Naive thymus-derived CD8-positive, alpha-beta T cell (primary cell): ENCODE measurements at places on chromosomes 7 and 10.

DNA sequence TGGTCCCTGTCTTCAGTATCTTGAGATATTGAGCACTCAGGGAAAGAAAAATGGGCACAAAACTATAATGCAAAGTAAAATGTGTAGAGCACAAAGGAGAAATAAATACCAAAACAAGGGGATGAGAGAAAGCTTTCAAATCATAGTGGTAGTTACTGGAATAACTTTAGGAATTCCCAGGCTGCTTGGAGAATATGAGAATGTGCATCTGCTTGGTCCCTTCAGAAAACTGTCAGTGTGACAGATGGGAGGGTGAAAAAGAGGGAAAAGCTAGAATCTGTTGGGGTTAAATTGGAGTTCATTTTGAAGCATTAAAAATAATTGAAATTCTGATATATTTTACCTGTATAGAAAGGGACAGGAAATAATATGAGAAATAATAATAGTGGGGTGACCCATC, 15.3 kb downstream of the ST7 start:
- DNase-seq: no peak

- DNase-seq: no peak
Observed at GRCh38 chr7:121003986-121004685, 15.6 kb downstream of the CPED1 start.

GRCh38 chr10:9331583-9332008, 1277.1 kb downstream of the GATA3 start:
- DNase-seq: no peak

- no peak for DNase-seq
Observed at GRCh38 chr7:151342102-151342646, 562 bp downstream of the NUB1 start.

GRCh38 chr7:412313-412710, 107.3 kb downstream of the PDGFA start:
- no peak for DNase-seq

GRCh38 chr7:85185424-85186082, 1.3 kb downstream of the SEMA3D start:
- no peak for DNase-seq

GRCh38 chr10:80408242-80409101, at the start of gene PRXL2A:
Gene PRXL2A, plus strand, starts transcription at chr10:80408551. Its CDS starts 11,917 bp downstream, at chr10:80420468.
- peak; percentile 74 for DNase-seq

- no peak for DNase-seq
Observed at GRCh38 chr7:131724776-131725345, 168.4 kb upstream of the PODXL start.

DNA sequence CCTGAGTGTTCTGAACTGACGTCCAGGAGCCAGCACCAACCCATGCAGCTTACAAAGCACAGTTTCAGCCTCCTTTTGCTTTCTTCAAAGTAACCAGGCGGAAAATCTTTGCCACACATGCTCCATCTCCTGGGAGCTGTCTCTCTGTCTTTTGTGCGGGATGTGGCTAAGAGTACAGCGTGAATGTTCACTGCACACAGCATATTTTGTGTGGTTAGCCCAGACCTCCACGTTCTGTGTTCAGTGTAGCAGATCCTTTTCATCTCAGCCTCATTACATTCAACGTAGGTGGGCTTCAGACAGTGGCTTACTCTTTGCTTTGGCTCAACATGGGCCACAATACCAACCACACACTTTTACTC, 200.8 kb downstream of the TNS3 start:
- no peak for DNase-seq

- peak; percentile 43 for DNase-seq
Observed at GRCh38 chr7:157250605-157251228, 86.1 kb upstream of the DNAJB6 start.

DNA sequence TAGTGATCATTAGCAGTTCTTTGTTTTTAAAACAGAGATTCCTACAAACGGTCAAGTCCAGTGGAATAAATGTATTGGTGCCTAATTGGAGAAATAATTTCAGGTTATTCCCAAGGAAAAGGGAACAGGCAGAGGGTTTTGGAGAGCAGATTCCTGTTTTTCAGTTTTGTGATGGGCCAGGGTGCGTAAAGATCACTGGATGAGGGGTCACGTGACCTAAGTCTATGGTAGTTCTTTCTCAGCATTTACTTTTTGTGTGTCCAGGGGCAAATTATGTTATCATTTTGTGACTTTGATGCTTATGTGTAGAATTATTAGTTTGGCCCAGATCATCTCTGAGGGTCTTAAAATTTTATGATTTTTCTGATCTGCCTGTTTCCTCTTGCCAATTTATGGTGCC, 15.2 kb downstream of the CHN2 start:
- no peak for DNase-seq

GRCh38 chr10:1274111-1274661, 218.0 kb downstream of the WDR37 start:
- no peak for DNase-seq

DNA sequence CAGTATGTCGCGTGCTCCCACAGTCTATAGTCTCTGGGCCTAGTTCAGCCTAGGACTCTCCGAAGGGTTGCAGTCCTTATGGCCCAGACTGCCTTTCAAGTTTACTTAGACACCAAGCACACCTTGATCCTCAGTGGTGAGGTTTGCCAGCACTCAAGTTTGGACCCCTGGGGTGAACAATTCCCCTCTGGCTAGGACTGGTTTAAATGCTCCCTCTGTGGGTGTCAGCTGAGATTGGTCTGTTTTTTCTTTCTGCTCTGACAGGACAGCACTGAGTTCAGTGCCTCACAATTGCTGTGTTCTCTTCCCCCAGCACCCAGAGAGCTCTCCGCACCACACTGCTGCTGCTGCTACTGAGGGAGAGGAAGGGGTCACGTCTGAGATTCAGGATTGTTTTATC, 31.9 kb upstream of the AGR3 start:
- no peak for DNase-seq

- DNase-seq: peak; percentile 58
Observed at GRCh38 chr10:123241391-123242141, 87.4 kb downstream of the BUB3 start.

GRCh38 chr10:7571981-7572380, 94.8 kb downstream of the ITIH5 start:
- DNase-seq: no peak

GRCh38 chr7:130371046-130371445, 9.2 kb upstream of the CPA1 start:
- no peak for DNase-seq

- no peak for DNase-seq
Observed at GRCh38 chr10:12848439-12849173, 152.9 kb downstream of the CCDC3 start.

- no peak for DNase-seq
Observed at GRCh38 chr7:87217983-87218653, 1.4 kb downstream of the TMEM243 start.

DNA sequence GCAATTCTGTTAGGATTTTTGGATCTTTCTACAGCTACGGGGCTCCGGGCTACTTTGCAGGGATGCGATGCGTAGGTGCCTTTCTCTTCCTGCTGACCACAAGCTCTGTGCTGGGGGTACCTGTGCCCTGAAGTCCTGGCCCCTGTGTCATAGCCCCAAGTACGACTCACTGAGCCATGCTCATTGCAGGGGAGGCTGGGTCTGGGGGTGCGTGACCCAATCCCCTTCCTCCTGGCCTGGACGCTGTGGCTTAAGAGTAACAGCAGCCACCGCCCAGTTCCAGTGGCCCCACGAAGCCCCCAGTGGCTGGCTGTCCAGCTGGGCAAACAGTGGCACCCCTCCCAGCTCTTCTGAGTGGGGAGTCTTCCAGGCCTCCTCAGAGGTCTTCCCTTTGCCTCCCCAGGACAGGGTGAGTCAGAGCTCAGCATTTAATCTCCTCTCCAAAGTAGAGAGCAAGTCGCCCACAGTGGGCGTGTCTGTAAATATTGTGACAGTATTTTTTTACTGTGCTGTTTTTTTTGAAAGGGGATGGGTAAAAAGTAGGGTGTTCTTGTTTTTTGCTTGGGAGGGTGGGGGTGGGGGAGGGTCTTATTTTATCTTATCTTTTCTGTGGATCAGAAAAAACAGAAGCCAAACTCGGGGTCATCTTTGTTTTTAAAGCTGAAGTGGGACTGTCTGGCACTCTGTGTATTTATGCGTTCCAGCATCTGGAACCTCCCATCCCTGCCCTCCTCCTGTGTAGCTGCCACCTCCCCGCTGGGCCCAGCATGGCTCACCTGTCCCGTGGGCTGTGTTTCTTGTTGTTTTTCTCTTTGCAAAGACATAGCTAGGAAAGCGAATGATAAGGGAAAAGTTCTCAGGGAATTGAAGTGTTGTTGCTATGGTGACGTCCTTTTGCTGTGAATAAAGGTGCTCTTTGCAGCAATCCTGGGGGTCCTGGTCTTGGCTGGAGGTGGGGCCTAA, 8.2 kb downstream of the LFNG start:
- DNase-seq: no peak

DNA sequence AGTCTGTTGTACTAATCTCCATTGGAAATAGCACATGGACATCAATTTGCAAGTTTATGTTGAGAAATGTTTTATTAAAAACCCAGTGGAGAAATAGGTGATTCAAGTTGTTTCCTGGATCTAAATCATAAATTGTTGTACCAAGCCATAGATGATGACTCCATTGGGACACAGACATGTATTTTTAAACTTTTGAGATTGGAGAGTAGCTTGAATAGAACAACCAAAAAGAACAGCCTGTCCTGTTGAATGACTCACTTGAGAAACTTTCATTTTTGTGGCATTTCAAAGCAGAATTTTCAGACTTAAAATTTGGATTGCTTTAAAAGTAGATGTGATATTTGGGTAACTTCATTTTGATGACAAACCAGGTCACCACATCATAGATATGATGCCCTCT, 197.5 kb downstream of the GPAM start:
- no peak for DNase-seq

DNA sequence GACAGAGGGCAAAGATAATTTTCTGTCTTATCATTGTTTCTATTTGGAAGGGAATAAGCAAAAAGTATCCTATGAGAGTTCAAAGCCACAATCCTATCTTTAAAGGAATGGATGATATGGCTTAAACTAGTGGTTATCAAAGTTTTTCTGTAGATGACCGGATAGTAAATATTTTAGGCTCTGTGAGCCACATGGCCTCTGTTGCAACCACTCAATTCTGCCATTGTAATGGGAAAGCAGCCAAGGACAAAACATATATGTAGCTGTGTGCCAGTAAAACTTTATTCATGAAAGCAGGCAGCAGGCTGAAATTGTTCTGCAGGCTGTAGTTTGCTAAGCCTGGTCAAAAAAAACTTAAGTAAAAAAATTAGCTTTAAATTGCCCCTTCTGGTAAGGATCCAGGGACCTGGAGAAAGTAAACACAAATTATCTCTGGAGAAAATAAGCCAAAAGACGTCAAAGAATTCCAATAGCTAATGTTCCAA, 73.3 kb downstream of the THSD7A start:
- no peak for DNase-seq

DNA sequence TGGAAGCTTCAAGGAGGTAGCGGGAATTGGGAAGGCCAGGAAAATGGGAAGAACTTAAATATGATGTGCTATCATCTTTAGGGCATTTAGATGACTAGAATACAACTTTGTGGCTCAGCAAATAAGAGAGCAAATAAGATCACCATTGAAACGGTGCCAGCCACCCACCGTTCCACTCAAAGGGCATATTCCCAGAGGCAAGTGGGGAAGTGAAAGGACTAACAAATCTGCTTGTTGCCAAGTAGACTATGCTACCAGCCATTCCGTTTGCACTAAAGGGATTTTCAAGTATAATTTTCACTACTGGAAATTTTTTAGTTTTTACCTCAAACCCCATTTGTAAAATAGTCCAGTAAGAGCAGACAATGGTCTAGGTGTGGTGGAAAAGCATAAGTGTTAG, 4.0 kb upstream of the PPP1R3C start:
- DNase-seq: no peak

GRCh38 chr10:122655524-122656307, 43.9 kb downstream of the C10orf120 start:
- DNase-seq: no peak

DNA sequence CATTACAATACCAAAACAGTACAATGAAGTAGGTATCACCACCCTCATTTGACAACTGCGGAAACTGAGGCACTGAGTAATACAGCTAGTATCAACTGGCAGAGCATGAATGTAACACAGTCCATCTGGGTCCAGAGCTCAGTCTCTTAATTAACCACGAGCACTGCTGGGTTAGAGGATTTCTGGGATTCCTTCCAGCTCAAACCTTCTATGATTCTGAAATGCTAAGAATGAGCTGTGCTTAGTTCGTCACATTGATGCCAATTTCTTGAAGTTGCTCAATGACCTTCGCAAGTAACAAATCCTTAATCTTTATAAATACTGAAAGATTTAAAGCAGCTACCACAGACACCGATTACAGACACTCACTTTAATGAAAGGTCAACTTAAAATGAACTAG, 62.5 kb downstream of the SGMS1 start:
- no peak for DNase-seq

- DNase-seq: no peak
Observed at GRCh38 chr10:100744136-100744986, 1.0 kb upstream of the PAX2 start.

GRCh38 chr10:110363572-110364411, 59.1 kb upstream of the SMNDC1 start:
- no peak for DNase-seq

- DNase-seq: no peak
Observed at GRCh38 chr10:80472234-80473095, 18.4 kb downstream of the TSPAN14 start.

- no peak for DNase-seq
Observed at GRCh38 chr10:24235471-24235870, 26.5 kb downstream of the KIAA1217 start.

GRCh38 chr10:80506189-80506575, 31.5 kb upstream of the SH2D4B start:
- no peak for DNase-seq

- no peak for DNase-seq
Observed at GRCh38 chr7:124308384-124308783, 275.5 kb upstream of the TMEM229A start.

- DNase-seq: no peak
Observed at GRCh38 chr7:1025743-1026581, 18.4 kb upstream of the GPR146 start.

- no peak for DNase-seq
Observed at GRCh38 chr10:58412502-58412961, 27.3 kb downstream of the TFAM start.

DNA sequence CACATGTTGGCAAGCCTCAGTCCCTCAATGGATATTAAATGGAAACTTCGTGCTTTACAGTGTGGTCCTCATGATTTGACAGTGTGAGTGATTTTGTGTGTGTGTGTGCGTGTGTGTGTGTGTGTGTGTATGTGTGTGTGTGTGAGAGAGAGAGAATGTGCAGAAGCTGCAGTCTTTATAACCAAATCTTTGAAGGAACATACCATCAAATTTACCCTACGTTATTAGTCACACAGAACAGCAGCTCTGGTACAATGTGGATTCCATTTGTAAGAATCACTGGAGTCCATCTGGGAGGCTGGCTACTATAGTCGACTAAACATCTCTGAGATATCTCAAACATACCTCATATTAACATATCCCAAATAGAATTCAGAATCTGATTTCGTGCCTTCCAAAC, 928.0 kb upstream of the POT1 start:
- no peak for DNase-seq

DNA sequence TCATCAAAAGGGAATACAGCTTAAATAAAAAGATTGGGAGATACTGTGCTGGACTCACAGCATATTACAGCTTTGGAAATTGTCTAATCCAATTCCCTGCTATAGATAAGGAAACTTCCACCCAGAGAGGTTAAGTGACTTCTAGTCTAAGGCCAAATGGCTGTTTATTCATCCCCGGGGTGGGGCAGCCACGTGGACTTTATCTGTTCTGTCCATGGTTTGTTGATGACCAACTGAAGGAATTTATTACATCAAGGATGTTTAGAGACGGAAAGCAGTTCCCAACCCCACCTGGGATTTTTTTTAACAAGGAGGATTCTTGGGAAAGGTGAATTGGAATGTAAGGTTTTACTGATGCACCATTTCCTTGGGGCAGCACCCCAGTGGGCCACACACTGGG, 88.6 kb downstream of the ATXN7L1 start:
- DNase-seq: no peak

GRCh38 chr10:93907059-93907458, 13.3 kb downstream of the SLC35G1 start:
- DNase-seq: no peak
